ENCODE measurements at places on chromosomes 2 and 18. TPM values are rescaled to one million over a fixed set of nuclear protein-coding genes. Genes with fewer than 3 reads are reported as not detected.

GRCh38 chr2:235523486-235524150 lies 29.8 kb downstream of the AGAP1 start:
- no peak overlapping the region for H3K4me3 ChIP-seq
- no peaks in the 10 kb centered on the region for H3K36me3 ChIP-seq
- no peaks in the 10 kb centered on the region for H3K27me3 ChIP-seq
- no peak overlapping the region for H3K27ac ChIP-seq
- DNase-seq = no peak

FBXO36 gene
- total RNA-seq = 4.3 TPM

CXCR2 gene
- not detected for total RNA-seq

DNA sequence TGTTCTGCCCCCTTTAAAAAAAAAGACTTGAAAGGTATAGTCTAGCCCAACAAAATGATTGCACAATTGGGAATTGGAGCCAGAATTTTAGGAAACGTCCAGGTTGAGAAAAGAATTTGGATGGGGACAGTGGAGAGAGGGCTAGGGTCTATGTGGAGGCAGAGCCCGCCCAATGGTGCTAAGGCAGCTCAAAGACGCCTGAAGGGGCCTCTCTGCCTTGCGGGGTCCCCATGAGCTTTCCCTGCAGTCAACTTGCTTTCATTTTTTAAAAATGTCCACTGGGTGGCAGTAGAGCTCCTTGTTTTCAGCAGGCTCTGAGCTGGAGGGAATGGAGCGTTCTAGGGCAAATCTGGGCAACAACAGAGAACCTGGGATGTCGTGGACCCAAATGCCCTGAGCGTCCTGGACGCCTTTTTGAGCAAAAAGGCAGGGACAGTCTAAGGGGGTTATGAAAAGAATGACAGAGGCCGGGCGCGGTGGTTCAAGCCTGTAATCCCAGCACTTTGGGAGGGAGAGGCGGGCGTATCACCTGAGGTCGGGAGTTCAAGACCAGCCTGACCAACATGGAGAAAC lies 40.2 kb upstream of the ITM2C start:
- H3K36me3 ChIP-seq = peaks cover 1% of the 10 kb centered on the region
- no peaks in the 10 kb centered on the region for H3K4me1 ChIP-seq
- H3K27me3 ChIP-seq = no peaks in the 10 kb centered on the region
- peak; percentile 82 for DNase-seq
- H3K4me3 ChIP-seq = peak overlapping the region; percentile 58
- H3K27ac ChIP-seq = no peak overlapping the region

DNA sequence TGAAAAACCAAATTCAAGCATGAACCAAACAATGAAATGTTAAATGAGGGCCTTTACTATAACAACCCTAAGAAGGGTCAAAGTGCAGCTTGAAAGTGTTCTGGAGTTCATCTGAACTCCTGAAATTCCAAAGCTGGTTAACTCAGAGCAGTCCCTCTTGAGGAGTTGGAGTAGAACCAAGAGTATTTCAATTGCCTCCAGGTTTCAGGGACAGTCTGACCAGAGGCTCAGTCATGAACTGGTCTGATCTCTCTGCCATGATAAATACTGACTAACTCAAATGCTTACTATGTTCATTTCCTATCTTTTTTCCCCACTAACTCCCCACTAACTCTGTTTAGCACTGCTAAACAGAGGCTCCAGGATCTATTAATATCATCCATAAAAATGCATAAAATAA lies 2.7 kb downstream of the STARD7 start:
- H3K4me1 ChIP-seq = peaks cover 25% of the 10 kb centered on the region
- peak overlapping the region; percentile 75 for H3K4me3 ChIP-seq
- H3K27me3 ChIP-seq = no peaks in the 10 kb centered on the region
- peaks cover 6% of the 10 kb centered on the region for H3K36me3 ChIP-seq
- H3K27ac ChIP-seq = peak overlapping the region; percentile 35

ANKRD30B gene
- total RNA-seq = 0.51 TPM

DNA sequence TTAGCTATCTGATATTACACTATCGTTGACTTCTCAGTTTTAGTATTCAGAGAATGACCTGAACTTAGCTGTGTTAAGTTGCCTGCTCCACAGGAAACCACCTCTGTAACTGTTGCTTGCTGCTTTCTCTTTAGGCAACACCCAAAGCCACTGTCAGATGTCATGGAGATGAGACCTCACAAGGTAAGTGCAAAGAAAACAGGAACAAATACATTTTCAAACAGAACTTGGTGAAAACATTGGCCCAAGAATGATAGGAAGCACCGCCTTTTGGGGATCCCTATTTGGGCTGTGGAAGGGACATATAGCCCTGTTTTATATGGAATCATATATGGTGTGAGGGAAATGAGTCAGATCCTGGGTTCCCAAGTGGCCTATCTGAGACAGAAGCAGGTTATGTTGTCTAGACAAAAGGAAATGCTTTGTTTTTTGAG lies 143.4 kb downstream of the UBE2E3 start:
- no peak for DNase-seq
- no peak overlapping the region for H3K27ac ChIP-seq
- H3K36me3 ChIP-seq = no peaks in the 10 kb centered on the region
- H3K4me3 ChIP-seq = no peak overlapping the region

ALLC gene
- not detected for total RNA-seq

ZNF532 gene
- 47.3 TPM for total RNA-seq

DNA sequence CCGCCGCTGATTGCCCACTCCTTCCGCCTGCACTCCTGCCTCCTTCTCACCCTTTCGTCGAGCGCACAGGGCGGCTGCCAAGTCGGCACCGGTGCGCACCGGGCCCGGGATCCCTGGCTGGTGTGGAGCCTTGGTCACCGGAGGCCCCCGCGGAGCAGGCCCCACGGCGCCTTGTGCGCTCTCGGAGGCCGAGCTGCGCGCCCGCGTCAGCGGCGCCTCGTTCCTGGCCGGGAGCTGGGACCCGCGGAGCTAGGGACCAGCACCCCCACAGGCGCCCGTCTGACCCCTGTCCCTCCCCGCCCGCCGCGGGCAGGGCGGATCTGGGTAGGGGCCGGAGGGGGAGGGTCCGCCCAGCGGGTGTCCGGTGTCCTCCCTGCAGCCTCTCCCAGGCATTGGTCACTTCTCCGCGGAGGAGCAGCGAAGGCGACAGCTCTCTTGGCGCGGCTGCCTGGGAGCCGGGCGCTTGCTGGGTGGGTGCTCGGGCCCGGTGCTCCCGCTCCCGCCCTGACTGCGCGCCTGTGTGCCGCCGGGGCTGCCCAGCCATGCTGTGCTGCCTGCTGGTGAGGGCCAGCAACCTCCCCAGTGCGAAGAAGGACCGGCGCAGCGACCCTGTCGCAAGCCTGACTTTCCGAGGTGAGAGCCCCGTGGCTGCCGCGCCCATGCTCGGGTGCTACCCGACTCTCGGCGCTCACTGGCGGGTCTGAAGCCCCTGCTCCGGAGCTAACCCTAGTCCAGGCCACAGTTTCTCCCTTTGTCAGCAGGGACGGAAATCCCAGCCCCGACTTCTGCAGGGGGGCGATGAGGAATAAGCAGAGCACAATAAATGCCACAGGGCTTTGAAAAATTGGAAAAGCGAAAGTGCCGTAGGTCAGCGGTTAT lies 13.2 kb downstream of the DYSF start:
- DNase-seq = peak; percentile 64
- peaks cover 11% of the 10 kb centered on the region for H3K4me1 ChIP-seq
- peak overlapping the region; percentile 91 for H3K4me3 ChIP-seq
- H3K27ac ChIP-seq = no peak overlapping the region

DNA sequence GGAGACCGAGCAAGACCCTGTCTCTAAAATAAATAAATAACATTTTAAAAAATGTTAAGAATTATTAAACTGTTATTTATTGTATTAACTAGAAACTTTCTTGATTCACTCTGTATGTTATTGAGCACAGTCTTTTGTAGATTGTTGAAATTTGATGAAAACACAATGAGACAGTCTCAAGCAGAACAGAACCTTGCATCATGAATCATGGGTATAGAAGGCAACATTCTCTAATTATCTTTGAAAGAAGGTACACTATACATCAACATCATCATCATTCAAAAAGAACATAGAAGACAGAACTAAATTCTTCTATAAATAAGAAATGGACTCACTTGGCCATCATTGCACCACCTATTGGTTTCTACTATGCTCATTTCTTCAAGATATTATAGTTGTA lies 67.7 kb downstream of the SLC8A1 start:
- peak overlapping the region; percentile 33 for H3K27ac ChIP-seq
- peaks cover 12% of the 10 kb centered on the region for H3K4me1 ChIP-seq
- H3K36me3 ChIP-seq = peaks cover 3% of the 10 kb centered on the region
- H3K4me3 ChIP-seq = no peak overlapping the region
- H3K27me3 ChIP-seq = no peaks in the 10 kb centered on the region
- no peak for DNase-seq

PDE11A gene
- 0.23 TPM for total RNA-seq

GRCh38 chr2:122856696-122857095 lies 1101.2 kb downstream of the TSN start:
- H3K27me3 ChIP-seq = no peaks in the 10 kb centered on the region
- peaks cover 31% of the 10 kb centered on the region for H3K4me1 ChIP-seq
- DNase-seq = peak; percentile 69
- H3K27ac ChIP-seq = peak overlapping the region; percentile 95

- peak overlapping the region; percentile 34 for H3K4me3 ChIP-seq
- peak; percentile 90 for DNase-seq
- H3K27me3 ChIP-seq = no peaks in the 10 kb centered on the region
- H3K4me1 ChIP-seq = peaks cover 35% of the 10 kb centered on the region
These were observed 40.8 kb downstream of the BCL11A start for GRCh38 chr2:60512641-60513040.

GRCh38 chr2:227862227-227862740 lies 9.1 kb upstream of the DAW1 start:
- H3K4me1 ChIP-seq = peaks cover 22% of the 10 kb centered on the region
- peak; percentile 71 for DNase-seq
- no peaks in the 10 kb centered on the region for H3K27me3 ChIP-seq
- H3K27ac ChIP-seq = peak overlapping the region; percentile 97
- peak overlapping the region; percentile 37 for H3K4me3 ChIP-seq

GRCh38 chr2:120899771-120900170 lies 164.1 kb downstream of the GLI2 start:
- H3K27me3 ChIP-seq = no peaks in the 10 kb centered on the region
- no peaks in the 10 kb centered on the region for H3K36me3 ChIP-seq
- DNase-seq = no peak
- H3K4me3 ChIP-seq = no peak overlapping the region
- H3K27ac ChIP-seq = no peak overlapping the region
- no peaks in the 10 kb centered on the region for H3K4me1 ChIP-seq

GRCh38 chr2:83528767-83529166 lies 930.3 kb downstream of the SUCLG1 start:
- no peaks in the 10 kb centered on the region for H3K4me1 ChIP-seq
- H3K4me3 ChIP-seq = no peak overlapping the region
- no peak for DNase-seq
- H3K27ac ChIP-seq = no peak overlapping the region

GRCh38 chr2:224565452-224566035 lies 19.6 kb downstream of the CUL3 start:
- no peaks in the 10 kb centered on the region for H3K27me3 ChIP-seq
- peak overlapping the region; percentile 96 for H3K27ac ChIP-seq
- no peak overlapping the region for H3K4me3 ChIP-seq

GRCh38 chr2:45505138-45505537 lies 105.9 kb downstream of the SRBD1 start:
- H3K4me3 ChIP-seq = no peak overlapping the region
- no peak for DNase-seq
- H3K4me1 ChIP-seq = no peaks in the 10 kb centered on the region
- 0 out of 2 replicates have a peak, but pooled peaks cover 2% of the 10 kb centered on the region for H3K36me3 ChIP-seq
- no peak overlapping the region for H3K27ac ChIP-seq

DNA sequence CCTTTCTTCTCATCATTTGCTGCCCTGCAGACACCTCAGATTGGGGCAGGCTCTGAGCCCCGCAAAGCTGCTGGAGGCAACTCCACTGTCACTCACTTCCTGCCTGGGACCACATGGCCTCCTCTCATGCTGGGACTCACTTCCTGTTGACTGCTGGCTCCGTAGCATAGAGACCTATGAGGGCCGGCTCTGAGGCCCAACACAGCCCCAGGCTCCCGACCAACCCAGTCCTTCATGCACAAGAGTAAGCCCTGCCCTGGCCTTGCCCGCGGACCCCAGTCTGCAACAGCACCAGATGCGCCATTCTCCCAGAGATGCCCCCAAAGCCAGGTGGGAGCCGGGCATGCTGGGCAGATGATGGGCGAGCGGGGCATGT lies 55.7 kb downstream of the DNMT3A start:
- DNase-seq = no peak
- H3K36me3 ChIP-seq = no peaks in the 10 kb centered on the region
- H3K27me3 ChIP-seq = no peaks in the 10 kb centered on the region
- no peak overlapping the region for H3K4me3 ChIP-seq
- no peaks in the 10 kb centered on the region for H3K4me1 ChIP-seq

CYBRD1 gene
- 1.7 TPM for total RNA-seq

DSG2 gene
- total RNA-seq = 21.1 TPM

- no peak for DNase-seq
- no peak overlapping the region for H3K27ac ChIP-seq
- no peak overlapping the region for H3K4me3 ChIP-seq
These were observed 288.7 kb downstream of the AKAIN1 start for GRCh38 chr18:4908328-4908727.

- H3K36me3 ChIP-seq = no peaks in the 10 kb centered on the region
- no peaks in the 10 kb centered on the region for H3K4me1 ChIP-seq
- no peak overlapping the region for H3K4me3 ChIP-seq
- H3K27ac ChIP-seq = no peak overlapping the region
- H3K27me3 ChIP-seq = peaks cover 16% of the 10 kb centered on the region
These were observed 95.4 kb upstream of the AQP4 start for GRCh38 chr18:26960911-26961310.

MBP gene
- 47.4 TPM for total RNA-seq

GRCh38 chr2:122011493-122012270 lies 256.2 kb downstream of the TSN start:
- H3K4me3 ChIP-seq = no peak overlapping the region
- H3K27ac ChIP-seq = no peak overlapping the region
- peaks cover 41% of the 10 kb centered on the region for H3K27me3 ChIP-seq
- H3K4me1 ChIP-seq = no peaks in the 10 kb centered on the region
- DNase-seq = no peak

DNA sequence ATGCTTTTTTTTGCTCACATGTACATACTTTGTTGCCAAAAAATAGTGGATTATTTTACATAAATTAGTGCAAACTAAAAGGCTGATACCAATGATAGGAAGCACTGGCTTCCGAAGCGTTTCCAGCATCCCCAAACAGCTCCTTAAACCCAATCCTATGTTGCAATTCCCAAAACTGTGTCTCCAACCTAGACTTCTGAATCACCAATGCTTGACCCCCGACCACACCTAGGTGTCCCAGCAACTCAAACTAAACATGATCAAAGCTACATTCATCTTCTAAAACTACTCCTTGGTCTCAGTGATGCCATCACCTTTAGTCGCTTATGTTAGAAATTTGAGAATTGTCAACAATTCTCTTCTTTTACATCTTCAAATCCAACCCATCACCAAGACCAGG lies 13.4 kb downstream of the ATP8B1 start:
- peak overlapping the region; percentile 48 for H3K4me3 ChIP-seq
- H3K27ac ChIP-seq = peak overlapping the region; percentile 96
- DNase-seq = peak; percentile 73
- H3K4me1 ChIP-seq = peaks cover 59% of the 10 kb centered on the region
- no peaks in the 10 kb centered on the region for H3K36me3 ChIP-seq

GNAL gene
- total RNA-seq = 0.23 TPM

TWIST2 gene
- total RNA-seq = 5.8 TPM

GPAT2 gene
- total RNA-seq = not detected

GRCh38 chr2:7685342-7686015 lies 768.3 kb downstream of the RNF144A start:
- peak; percentile 53 for DNase-seq
- H3K36me3 ChIP-seq = no peaks in the 10 kb centered on the region
- no peaks in the 10 kb centered on the region for H3K27me3 ChIP-seq
- H3K4me1 ChIP-seq = peaks cover 27% of the 10 kb centered on the region

MALL gene
- total RNA-seq = 136 TPM

CROCC2 gene
- not detected for total RNA-seq

All from PC-3 (cell line).